ENCODE measurements at places on chromosomes 6 and 20.

DNA sequence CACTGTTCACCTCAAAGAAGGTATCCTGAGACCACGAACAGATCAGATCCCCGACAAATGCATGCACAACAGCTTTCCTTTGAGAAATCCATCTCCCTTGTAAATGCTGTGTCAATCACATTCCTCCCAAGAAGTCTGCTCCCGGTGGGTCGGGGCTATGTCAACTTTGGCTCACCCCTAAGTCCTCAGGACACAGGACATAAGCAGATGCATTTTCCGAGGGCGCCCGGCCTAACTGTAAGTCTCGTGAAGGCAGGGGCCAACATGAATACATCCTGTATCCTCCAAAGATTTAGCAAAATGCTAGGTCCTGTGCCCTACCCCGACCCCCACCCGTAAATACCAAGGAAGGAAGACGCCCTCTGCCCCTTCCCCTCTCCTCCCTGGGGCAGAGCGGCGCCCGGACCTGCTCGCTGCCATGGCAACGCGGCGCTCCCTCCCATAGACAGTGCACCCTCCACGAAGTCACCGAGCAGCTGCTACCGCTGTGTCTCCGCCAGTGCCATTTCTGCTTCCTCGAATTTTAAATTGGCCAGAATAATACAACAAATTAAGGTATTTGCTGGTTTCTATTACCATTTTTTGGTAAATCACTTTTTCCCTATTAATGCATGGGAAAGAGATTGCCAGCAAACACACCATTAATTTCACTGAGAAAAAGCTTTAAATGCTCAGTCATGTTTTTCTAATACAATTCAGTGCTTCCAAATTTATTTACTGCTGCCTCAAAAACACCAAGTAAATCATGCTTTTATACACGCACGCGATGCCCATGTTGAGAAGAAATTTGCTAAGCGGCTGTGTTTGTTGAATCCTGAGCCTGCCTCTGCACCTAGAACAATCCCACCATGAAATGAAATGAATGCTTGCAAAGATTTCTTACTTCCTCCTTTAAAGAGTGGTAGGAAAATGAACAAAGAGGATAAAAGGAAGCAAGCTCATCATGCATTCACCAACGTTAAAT lies 100.6 kb downstream of the PCSK2 start:
- no peak for DNase-seq

DNA sequence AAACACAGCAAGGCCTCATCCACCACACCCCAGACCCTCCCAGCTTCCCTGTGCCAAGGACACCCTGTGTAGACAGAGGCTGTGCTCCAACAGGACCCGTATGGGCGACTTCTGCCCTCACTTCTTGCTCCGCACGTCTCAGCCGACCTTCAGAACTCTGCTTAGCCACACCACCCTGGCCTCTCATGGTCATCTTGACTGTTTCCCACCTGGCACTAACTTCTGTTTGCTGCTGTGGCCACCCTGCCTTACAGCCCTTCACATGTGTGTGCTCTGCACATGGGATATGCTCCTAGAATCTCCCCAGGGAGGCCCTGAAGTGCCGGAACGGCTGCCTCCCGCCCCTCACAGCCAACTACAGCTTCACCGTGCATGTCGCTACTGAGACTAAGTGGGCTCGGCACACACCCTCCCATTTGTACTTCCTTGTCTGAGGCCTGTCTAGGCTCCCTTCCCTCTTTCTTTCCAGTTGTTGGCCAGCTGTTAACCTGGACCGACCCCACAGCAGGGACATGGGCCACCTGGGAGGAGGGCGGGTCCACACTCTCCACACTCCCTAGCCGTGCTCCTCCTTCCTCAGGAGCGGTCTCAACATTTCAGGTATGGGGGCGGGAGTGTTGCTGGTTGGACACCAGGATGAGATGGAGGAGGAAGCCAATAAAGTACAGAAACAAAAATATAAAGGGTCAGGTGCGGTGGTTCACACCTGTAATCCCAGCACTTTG lies 69.6 kb downstream of the PYGB start:
- DNase-seq: no peak

- no peak for DNase-seq
These were observed 3.0 kb upstream of the APOBEC2 start for GRCh38 chr6:41049955-41050354.

DNA sequence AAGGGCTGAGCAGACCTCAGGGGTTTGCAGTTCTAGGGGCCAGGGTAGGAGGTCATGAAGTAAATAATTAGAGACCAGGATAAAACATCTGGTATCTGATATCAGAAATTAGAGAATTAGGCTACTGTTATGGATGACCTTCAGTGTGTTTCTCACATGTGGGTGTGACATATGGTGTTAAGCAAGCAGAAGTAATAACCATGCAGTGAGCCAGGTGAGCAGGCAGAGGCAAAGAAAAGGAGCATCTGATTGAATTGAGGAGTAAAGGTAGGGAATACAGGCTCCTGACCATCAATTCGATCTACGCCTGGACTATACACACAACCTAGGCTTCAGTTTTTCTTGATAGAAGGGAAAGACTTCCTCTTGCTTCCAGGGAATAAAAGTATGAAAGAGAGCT lies 34.7 kb upstream of the MAP3K7 start:
- DNase-seq: no peak

- DNase-seq: no peak
These were observed 34.4 kb downstream of the EDN3 start for GRCh38 chr20:59334651-59335300.

DNA sequence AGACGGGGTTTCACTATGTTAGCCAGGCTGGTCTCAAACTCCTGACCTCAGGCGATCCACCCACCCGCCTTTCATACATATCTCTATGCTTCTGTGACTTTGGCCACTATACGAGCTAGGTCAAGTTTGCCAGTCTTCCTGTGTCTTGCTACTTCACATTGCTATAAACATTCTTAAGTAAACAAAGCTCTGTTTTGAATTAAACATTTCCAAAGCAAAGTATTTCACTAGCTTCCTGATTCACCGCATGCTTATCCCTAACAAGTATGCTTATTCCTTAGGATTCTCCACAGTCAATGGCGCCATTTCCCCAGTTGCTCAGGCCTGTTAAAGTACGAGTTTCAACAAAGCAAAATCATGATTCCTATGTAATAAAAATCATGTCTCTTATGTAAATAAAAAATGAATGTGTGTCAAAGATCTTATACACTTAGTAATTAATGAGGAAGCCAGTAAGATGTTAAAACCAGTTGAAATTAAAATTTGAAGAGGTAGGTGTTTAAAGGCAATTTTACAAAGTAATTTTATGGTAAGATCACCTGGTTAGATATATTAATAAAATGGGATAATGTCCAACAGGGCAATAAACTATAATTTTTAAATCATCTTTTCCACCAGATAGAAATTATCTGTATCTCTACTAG lies 88.5 kb downstream of the PRKN start:
- DNase-seq: no peak

- DNase-seq: no peak
These were observed 37.3 kb downstream of the SH3BGRL2 start for GRCh38 chr6:79668381-79668780.

Measured in NCI-H774 (cell line).